ENCODE measurements at places on chromosomes 5 and 9.

DNA sequence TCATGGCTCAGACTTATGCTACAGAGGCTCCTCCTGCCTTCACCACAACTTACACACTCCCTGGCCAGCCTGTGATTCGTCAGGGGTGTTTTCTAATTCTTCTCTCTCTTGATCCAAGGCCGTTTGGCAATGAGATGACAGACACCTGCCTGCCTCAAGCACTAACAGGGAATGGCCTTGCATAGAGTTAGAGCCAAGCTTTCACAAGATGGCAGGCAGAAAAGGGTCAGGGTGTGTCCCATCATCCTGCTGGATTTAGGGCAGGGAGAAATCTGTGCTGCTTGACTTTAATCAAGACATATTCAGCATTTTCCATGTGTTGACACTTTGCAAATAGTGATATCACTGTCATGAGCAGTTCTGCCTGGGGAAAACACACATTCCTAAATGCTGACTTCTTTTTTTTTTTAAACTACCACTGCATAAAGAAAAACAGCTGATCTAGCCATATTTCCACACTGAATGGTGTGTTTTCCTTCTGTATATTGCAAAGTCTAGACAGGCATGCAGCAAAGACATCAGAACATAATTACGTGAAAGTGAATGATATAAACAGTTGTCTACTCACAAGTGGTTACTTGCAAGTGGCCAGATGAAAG lies 95.0 kb upstream of the SLC25A48 start:
- no peak for DNase-seq

- DNase-seq = no peak
Measured at GRCh38 chr9:81693671-81694378, 4.5 kb upstream of the TLE1 start.

- no peak for DNase-seq
Measured at GRCh38 chr9:120136696-120137095, 443.3 kb downstream of the CDK5RAP2 start.

DNA sequence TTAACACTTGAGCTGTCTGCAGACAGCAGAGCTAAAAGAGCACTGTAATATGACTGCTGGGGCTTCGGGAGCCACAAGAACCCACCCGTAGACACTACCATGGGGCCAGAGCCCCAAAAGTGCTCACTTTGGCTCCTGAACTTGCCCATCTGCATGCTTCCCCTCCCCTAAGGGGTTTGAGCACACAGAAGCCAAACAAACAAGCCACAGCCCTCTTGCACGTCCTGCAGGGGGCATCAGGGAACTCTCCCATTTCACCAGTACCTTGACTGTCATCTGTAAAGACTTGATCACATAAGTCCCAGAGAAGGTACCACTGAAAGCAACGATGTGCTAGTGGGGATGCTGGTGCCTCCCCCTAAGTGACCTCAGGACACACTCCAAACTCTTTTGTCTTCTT lies 681.8 kb downstream of the SEMA5A start:
- DNase-seq = peak; percentile 22

GRCh38 chr9:28014212-28014611 lies 440.9 kb upstream of the C9orf72 start:
- DNase-seq = no peak

- no peak for DNase-seq
Measured at GRCh38 chr5:155728857-155729683, 597.9 kb upstream of the SGCD start.

DNA sequence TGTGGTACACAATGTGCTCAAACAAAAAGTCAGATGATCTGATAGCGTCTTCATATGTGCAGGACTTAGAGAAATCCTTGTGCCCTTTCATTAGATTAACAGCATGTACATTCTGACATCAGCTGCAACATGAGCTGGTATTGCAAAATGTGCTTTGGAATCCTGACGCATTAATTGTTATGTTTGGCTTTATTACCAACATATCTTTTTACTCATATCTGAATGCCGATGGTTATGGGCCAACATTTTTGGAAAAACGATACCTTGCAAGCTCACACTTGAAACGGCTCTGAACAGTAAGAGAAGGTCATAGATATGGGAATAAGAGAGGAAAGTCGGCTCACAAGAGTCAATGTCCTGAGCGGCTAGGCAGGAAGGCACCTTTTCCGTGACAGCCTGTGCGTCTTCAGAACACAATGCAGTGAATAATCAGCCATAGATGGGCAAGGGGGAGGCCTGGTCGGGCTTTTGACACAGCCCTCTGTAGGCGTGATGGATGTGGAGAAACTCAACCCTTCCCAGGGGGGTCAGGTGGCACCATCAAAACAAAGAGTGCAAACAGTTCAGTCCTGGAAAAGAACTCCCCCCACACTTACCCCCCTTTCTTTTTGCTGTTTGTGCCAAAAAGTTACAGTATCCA lies 36.4 kb upstream of the GAS1 start:
- DNase-seq = no peak

DNA sequence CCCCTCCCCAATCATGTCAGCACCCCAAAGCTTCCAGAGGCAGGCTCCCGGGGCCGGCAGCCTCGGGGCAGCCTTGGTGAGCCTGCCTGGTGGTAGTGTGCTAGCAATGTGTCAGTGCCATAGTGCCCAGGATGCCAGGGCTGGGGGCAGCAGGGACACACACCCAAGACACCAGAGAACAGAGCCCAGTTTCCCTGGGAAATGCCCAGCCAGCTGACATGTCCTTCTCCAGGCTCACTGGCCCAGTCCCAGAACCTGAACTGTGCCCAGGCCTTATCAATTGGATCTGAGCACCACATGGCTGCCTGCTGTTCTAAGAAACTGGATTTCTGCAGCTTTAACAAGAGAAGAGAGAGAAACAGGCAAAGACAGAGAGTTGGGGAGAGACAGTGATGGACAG lies 74.9 kb upstream of the LRRTM2 start:
- no peak for DNase-seq

DNA sequence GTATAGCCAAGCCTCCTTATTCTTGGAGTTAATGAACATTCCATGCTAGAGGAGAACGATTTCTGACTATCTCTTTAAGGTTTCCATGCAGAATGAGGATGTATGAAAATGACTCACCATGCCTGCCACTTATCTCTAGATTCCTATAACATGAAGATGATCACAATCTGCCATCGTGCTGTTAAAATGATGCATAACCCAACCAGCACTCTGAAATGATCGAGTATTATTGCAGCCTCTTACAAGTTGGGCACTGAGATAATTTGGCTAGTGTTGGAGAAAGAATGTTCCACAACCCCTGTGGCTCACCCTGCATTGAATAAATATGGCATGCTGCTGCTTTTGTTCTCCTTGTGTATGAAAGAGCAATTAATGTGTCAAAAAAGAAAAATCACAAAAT lies 1143.6 kb upstream of the WWC1 start:
- DNase-seq = no peak
